ENCODE measurements at places on chromosomes 5 and 9.

DNA sequence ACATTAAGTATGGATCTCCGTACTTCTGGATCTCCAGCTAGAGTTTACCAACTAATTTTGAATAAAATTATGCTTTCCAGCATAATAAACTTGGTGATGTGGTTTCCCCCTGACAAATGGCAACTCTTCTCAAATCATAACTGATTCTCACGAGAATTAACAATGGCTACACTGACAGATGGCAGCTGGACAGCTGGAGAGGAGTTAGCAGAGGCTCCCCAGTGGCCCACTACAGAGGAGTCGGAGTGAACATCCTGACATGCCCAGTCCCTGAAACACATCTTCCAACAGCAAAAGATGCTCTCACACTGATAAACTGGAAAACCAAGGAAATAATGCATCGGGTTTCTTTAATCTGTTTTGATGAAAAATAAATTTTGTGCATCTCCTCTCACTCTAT, 239.6 kb downstream of the MAN2A1 start:
- no peak for DNase-seq

DNA sequence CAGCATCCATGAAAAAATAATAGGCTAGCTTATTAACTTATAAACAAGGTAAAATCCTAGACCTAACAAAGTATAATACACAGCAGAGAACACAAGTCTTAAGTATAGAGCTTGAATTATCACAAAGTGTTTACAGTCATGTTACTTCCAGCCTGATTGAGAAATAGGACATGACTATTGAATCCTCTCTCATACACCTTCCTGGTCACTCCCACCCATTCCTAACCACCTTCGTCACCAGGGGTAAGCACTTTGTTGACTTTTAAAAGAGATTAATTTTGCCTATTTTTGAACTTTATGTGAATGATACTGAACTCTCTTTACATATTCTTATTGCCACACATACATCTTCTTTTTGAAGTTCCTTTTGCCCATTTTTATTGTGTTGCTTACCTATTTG, 325.8 kb downstream of the PJA2 start:
- no peak for DNase-seq

DNA sequence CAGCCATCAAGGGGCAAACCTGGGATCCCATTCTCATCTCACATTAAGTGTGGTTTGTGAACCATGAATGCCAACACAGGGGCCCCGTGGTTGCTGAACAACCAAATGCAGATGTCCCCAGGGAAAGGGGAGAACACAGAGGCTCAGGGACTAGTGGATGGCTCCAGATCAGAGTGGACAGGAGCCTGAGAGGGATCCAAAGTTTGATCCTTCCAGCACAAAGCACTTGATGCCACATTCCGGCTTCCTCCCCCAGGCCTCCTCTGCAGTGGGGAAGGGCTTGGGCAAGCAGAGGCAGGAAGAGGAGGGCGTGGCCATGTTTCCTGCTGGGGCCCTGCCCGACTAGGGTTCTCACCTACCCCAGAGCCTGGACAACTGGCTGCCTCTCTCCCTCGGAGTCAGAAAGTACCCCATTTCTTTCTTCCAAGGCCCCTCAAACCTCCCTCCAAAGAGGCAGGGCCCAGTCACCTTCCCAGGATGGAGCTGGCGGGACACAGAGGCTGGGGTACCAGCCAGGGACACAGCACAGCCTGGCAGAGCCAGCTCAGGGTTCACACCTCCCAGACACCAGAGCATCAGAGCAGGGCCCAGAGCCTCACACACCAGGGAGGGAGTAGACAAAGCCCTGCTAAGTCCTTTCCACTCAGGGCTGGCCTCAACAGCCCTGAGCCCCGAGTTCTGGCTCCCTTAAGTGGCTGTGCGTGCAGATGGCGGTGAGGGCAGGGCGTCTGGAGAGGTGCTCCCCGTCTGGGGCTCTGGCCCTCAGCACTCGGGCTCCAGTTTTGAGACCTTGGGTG, 4.3 kb upstream of the RNF44 start:
- DNase-seq = no peak

GRCh38 chr9:10144355-10144754, 468.4 kb downstream of the PTPRD start:
- DNase-seq = no peak

DNA sequence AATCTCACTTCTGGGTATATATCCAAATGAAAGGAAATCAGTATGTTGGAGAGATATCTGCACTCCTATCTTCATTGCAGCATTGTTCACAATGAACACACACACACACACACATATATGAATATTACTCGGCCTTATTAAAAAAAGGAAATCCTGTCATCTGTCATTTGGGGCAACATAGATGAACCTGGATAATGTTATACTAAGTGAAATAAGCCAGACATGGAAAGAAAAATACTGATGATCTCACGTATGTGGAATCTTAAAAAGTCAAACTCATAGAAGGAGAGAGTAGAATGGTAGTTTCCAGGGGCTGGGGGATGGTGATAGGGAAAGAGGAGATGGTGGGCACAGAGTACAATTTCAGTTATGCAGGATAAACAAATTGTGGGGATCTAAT, 100.3 kb downstream of the EMB start:
- no peak for DNase-seq

DNA sequence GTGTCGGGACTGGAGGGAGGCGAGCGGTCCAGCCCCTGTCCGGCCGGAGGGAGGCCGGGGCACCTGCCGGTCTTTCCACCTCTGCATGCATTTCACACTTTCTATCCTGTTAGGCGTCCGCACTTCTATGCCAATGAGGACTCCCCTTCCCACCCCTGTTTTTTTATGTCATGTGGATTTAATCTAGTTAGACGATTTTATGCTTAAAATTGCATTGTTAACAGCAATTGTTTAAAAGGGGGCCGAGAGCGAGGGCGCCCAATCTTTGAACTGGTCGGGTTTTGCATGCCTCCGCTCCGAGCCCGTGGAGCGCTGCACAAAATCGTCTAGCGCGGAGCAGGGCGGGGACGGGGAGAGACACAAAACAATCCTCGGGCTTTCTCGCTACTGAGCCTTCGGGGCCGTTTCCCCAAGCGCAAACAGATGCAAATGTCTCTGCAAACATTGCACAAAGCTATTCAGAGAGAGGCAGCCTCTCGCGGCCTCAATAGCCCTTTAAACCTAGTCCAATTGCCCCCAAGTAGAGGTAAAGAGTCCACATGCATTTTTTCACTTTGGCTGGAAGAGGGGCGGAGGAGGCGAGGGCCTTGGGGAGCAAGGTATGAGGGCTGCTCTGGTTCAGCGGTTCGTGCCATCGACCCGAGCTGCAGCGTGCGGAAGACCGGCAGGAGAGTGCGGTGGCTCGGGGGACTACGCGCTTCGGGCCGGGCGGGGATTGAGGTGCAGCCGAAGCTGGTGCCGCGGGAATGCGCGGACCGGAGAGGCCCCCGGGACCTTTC, 37.5 kb upstream of the TIFAB start:
- DNase-seq = no peak

GRCh38 chr9:19127871-19128500, 694 bp upstream of the PLIN2 start:
- DNase-seq = no peak

GRCh38 chr5:137073189-137073588, 425.9 kb downstream of the SPOCK1 start:
- DNase-seq = no peak

GRCh38 chr9:4137234-4137633, 162.6 kb downstream of the GLIS3 start:
- no peak for DNase-seq

DNA sequence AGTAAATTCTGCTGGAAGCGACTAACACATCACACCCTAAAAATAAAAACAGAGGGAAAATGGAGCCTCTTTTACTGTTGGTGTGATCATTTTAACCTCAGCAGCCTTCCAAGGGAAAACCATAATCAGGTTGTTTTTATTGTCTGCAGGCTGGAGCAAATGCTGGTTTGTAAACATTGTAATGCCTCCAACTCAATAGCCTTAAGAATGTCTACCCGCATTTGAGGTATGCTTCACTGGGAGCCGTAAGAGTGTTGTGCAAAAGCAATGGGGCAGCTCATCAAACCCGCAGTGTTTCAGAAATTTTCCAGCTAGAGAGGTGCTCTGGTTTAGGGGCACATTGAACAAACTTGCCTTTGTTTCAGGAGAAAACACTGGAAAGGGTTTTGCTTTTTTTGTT, 17.0 kb downstream of the NIM1K start:
- DNase-seq = no peak

DNA sequence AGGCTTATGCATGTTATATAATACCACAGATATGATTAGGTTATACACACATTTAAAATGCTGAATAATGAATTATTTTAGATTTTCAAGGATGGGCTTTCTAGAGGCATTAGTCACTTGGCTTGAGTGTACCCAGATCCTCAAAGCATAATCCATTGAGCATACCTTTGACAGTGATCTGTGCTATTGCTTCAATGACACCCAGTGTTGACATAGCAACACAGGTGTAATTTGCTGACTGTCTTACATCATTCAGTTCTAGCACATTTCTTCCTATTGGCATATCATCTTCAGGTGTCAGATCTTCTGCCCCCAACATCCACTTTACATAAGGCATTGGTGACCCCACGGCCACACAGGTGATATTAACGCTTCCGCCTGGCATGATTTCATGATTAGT, 721.5 kb upstream of the DMAC1 start:
- DNase-seq = no peak

- DNase-seq = no peak
These were observed 127.6 kb downstream of the RPS23 start for GRCh38 chr5:82150559-82150958.

GRCh38 chr5:149937610-149938009, 7.0 kb downstream of the PDE6A start:
- DNase-seq = no peak

- DNase-seq = no peak
These were observed 27.2 kb downstream of the DEPDC1B start for GRCh38 chr5:60672693-60673264.

DNA sequence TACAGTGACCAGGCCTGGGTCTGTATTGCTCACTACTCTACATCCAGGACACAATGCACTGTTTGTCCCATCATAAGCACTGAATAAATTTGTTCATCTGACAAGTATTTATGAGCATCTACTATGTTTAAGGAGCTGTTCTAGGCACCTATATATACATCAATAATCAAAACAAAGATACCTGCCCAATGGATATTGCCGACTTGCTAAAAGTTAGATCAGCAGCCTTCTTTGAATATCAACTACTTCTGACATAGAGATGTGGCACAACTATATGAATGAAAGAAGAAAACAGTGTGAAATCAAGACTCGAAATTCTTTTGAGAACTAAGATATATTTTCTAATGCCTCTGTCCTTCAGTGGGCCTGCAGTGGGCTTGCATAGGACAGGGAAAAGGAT, 215.7 kb downstream of the ARL15 start:
- no peak for DNase-seq

- no peak for DNase-seq
These were observed 147.9 kb downstream of the PLPPR1 start for GRCh38 chr9:101176384-101176783.

GRCh38 chr5:103178167-103178566, 58.1 kb downstream of the PPIP5K2 start:
- no peak for DNase-seq

DNA sequence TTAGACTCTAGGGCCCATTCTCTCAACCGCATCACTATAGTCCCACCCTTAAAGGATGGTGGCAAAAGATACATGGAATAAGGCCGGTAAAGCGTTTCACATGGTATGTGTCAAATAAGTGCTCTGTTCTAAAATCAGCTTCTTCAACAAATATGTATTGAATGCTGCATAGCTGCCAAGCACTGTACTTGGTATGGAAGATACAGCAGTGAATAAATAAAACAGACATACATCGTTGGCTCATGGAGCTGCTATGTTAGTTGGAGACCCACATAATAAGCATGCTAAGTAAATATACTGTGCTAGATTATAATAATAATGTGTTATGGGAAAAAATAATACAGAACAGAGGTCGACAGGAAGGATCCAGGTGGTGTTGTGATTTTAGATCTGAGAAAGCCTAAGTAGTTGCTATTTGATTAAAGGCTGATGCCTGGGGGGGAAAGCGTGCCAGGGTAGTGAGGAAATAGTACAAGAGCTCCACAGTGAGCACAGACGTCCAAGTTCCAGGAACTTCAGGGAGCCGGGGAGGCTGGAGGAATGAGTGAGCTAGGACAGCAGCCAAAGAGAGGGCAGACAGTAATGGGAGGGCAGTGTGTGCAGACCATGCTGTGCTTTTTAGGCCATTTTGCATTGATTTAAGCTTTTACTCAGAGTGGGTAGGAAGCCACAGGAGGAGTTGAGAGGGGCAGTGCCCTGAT, 93.7 kb downstream of the JAKMIP2 start:
- no peak for DNase-seq

- no peak for DNase-seq
These were observed 69.9 kb downstream of the PPARGC1B start for GRCh38 chr5:149799965-149800516.

GRCh38 chr5:53970475-53970874, 339.9 kb downstream of the ARL15 start:
- no peak for DNase-seq

DNA sequence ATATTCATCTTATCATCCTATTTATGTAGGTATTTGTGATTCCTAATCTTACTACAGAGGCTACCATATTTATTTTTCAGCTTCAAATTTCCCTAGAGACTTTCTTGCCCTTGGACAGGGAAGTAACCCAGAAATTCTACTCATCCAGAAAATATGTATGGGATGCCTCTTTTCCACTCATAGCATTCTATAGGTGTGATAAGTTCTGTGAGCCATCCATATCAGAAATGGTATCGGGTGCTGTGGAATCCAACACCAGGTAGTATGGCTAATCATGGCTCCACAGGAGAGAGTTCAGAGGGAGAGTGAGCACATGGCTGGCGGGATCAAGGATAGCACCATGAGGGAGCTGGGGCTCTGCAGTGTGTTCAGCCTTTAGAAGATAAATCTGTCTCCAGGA, 349.3 kb upstream of the ACTBL2 start:
- no peak for DNase-seq

GRCh38 chr5:14109041-14109747, 33.9 kb upstream of the TRIO start:
- DNase-seq = no peak

DNA sequence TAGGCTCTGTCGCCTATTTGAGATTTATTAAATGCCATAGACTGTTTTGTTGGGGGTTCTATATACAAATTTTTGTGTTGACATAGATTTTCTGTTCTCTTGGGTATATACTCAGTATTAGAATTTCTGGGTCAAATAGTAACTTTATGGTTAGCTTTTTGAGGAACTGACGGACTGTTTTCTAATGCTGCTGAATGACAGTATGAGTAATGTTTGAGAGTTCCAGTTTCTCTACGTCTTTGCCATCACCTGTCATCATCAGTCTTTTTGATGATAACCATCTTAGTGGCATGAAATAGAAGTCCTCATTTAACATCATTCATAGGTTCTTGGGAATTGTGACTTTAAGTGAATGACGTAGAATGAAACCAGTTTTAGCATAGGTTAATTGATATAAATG, 60.1 kb downstream of the CCDC171 start:
- no peak for DNase-seq

- DNase-seq = no peak
These were observed 15.3 kb upstream of the GRXCR2 start for GRCh38 chr5:145887976-145888574.
